ENCODE measurements at places on chromosomes 2 and 18. TPM values are rescaled to one million over a fixed set of nuclear protein-coding genes. Genes with fewer than 3 reads are reported as not detected.
A peak's percentile ranks its signal among the peaks of the same experiment; 100 is the strongest.

DNA sequence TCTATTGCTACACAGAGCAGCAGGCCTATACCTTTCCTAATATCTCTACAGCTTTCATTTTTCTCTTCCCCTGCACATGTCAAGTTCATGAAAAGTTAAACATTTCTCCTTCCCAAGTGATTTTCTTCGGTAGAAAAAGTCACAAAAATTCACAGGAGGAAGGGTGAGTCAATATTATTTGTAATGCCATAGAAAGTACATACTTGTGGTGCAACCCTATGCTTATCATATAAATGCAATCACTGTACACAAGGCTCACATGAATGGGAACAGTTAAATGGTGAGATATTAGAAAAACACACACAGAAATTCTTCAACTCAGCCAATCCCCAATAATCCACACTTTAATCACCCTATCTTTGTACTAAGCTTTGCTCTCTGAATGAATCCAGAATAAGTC, 651.6 kb downstream of the LRRTM4 start:
- no peak for DNase-seq
- H3K4me3 ChIP-seq, result no peak overlapping the region
- H3K36me3 ChIP-seq, result no peaks in the 10 kb centered on the region

GRCh38 chr2:234027641-234028040, 22.9 kb upstream of the SPP2 start:
- no peaks in the 10 kb centered on the region for H3K36me3 ChIP-seq
- peaks cover 2% of the 10 kb centered on the region for H3K27me3 ChIP-seq
- no peak overlapping the region for H3K4me3 ChIP-seq
- H3K4me1 ChIP-seq, result peaks cover 6% of the 10 kb centered on the region
- no peak for DNase-seq
- no peak overlapping the region for H3K27ac ChIP-seq

GKN2 gene
- total RNA-seq, result not detected

- no peak overlapping the region for H3K27ac ChIP-seq
- no peak for DNase-seq
- H3K36me3 ChIP-seq, result no peaks in the 10 kb centered on the region
- no peaks in the 10 kb centered on the region for H3K27me3 ChIP-seq
- H3K4me1 ChIP-seq, result no peaks in the 10 kb centered on the region
Observed at GRCh38 chr2:226877491-226877890, 41.6 kb downstream of the RHBDD1 start.

C2orf66 gene
- total RNA-seq, result 0.28 TPM

DNA sequence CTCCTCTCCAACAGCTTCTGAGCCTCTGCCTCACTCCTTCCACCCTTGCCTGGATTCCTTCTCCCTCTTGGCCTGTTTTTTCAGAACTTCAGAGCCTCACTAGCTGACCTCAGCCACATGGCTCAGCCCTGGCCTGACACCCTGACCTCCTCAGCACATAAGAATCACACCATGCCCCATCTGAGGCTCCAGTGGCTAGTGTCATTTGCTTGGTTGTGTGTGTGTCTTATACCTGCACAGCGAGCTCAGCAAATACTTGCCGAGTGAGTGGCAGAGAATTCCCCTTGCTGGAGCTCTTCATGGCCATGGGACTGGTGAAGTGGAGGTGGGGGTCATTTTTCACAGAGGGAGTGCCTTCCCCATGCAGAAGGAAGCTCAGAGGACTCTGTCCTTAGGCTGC, 70.2 kb downstream of the CELF4 start:
- H3K4me3 ChIP-seq, result no peak overlapping the region
- peaks cover 6% of the 10 kb centered on the region for H3K36me3 ChIP-seq
- H3K27me3 ChIP-seq, result no peaks in the 10 kb centered on the region
- no peak for DNase-seq
- no peak overlapping the region for H3K27ac ChIP-seq

DNA sequence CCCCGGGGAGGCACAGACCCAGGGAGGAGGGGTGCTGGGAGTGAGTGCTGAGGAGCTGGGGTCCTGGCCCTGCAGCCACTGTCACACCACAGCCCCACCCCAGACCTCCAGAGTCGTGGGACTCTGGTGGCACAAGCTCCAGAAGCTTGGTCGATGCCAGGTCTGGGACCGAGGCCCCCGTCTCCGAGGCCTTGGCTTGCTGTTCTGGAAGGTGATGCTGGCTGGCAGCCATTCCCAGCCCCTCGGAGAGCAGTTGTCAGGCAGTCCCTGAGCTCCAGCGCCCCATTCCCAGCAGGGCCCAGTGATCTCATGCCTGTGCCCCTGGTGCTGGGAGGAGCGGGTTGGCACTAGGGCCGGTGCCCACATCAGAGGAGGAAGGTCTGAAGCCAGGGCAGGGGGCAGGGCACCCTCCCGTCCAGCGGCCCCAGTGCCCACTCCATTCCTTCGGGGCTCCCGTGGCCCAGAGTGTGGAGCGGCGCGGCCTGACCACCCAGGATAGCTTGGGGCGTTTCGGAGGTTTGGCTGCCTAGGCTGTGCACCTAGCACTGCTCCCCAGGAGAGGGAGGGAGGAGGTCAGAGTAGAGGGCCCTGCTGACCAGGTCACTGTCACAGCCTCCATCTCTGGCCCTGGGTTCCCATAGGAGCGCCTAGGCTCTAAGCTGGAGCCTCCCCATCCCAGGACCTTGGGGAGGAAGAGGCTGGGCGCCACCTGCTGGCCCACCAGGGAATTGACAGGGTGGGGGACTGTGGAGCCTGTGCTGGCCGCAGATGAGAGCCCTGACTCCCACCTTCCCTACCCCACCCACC, 16.8 kb upstream of the ALPI start:
- peaks cover 11% of the 10 kb centered on the region for H3K4me1 ChIP-seq
- no peaks in the 10 kb centered on the region for H3K36me3 ChIP-seq
- no peak overlapping the region for H3K4me3 ChIP-seq
- no peak for DNase-seq
- no peak overlapping the region for H3K27ac ChIP-seq

ABCG8 gene
- 1.1 TPM for total RNA-seq

- H3K27me3 ChIP-seq, result no peaks in the 10 kb centered on the region
- peak; percentile 19 for DNase-seq
- peak overlapping the region; percentile 77 for H3K4me3 ChIP-seq
- peak overlapping the region; percentile 75 for H3K27ac ChIP-seq
Observed at GRCh38 chr2:64454386-64455332, 697 bp downstream of the LGALSL start.

DNA sequence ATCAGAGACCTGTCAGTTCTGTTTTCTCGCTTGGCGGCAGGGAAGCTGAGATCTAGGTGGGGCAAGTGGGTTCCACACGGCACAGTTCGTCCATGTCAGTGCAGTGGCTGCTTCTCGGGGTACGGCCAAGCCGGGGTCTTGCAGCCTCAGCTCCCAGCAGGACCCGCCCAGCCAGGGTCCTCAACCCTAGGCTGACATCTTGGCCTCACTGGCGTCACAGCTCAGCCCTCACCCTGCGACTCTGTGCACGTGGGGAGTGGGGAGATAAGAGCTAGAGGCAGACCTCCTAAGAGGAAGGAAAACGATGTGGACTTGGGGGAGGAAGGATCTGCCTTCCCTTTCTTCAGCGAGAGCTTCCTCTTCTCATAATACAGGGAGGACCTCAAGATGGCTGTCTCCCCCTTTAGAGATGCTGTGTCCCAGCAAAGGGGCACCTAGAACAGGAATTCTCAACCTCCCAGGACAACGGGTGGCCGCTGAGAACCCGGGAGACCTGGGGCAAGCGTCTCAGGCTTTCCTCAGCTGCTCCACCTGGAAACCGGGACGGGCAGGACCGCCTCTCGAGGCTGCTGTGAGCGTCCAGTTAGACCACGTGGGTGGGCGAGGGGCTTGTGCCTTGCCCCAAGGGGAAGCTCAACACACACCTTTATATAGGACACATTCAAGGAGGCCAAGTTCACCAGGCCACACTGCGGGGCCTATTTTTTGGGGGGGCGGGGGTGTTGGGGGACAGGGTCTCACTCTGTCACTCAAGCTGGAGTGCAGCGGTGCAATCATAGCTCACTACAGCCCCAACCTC, 23.5 kb upstream of the KLF11 start:
- no peak overlapping the region for H3K27ac ChIP-seq
- H3K27me3 ChIP-seq, result no peaks in the 10 kb centered on the region
- H3K4me3 ChIP-seq, result no peak overlapping the region
- no peaks in the 10 kb centered on the region for H3K4me1 ChIP-seq
- no peaks in the 10 kb centered on the region for H3K36me3 ChIP-seq

GRCh38 chr18:51541230-51541629, 343.7 kb upstream of the MEX3C start:
- no peaks in the 10 kb centered on the region for H3K27me3 ChIP-seq
- no peak for DNase-seq
- H3K4me1 ChIP-seq, result no peaks in the 10 kb centered on the region
- no peak overlapping the region for H3K4me3 ChIP-seq
- H3K36me3 ChIP-seq, result no peaks in the 10 kb centered on the region

DDX18 gene
- total RNA-seq, result 63.3 TPM

DNA sequence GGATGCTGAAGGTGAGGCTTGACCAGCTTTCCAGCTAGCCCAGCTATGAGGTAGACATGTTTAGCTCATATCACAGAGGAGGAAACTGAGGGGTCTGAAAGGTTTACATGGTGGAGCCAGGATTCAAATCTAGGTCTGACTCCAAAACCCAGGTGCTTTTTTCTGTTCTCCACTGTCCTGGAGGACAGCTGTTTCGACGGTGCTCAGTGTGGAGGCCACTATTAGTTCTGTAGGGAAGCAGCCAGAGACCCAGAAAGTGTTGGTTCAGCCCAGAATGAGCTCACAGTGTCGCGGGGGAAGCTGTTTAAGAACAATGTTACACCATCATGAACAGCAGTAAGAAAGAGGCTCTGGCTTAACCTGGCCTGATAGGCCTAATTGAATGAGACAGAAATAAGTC, 11.1 kb downstream of the PROC start:
- no peak overlapping the region for H3K4me3 ChIP-seq
- no peak overlapping the region for H3K27ac ChIP-seq
- H3K36me3 ChIP-seq, result peaks cover 10% of the 10 kb centered on the region
- DNase-seq, result no peak
- H3K27me3 ChIP-seq, result no peaks in the 10 kb centered on the region
- no peaks in the 10 kb centered on the region for H3K4me1 ChIP-seq

PSMA8 gene
- total RNA-seq, result not detected

- H3K4me1 ChIP-seq, result peaks cover 46% of the 10 kb centered on the region
- H3K27ac ChIP-seq, result no peak overlapping the region
- no peak overlapping the region for H3K4me3 ChIP-seq
- no peaks in the 10 kb centered on the region for H3K27me3 ChIP-seq
- H3K36me3 ChIP-seq, result no peaks in the 10 kb centered on the region
- DNase-seq, result no peak
Observed at GRCh38 chr2:230901006-230901405, 24.0 kb downstream of the GPR55 start.

- no peaks in the 10 kb centered on the region for H3K36me3 ChIP-seq
- H3K4me3 ChIP-seq, result no peak overlapping the region
- H3K4me1 ChIP-seq, result no peaks in the 10 kb centered on the region
- no peaks in the 10 kb centered on the region for H3K27me3 ChIP-seq
Observed at GRCh38 chr2:164794432-164795231, 47.0 kb downstream of the COBLL1 start.

DNA sequence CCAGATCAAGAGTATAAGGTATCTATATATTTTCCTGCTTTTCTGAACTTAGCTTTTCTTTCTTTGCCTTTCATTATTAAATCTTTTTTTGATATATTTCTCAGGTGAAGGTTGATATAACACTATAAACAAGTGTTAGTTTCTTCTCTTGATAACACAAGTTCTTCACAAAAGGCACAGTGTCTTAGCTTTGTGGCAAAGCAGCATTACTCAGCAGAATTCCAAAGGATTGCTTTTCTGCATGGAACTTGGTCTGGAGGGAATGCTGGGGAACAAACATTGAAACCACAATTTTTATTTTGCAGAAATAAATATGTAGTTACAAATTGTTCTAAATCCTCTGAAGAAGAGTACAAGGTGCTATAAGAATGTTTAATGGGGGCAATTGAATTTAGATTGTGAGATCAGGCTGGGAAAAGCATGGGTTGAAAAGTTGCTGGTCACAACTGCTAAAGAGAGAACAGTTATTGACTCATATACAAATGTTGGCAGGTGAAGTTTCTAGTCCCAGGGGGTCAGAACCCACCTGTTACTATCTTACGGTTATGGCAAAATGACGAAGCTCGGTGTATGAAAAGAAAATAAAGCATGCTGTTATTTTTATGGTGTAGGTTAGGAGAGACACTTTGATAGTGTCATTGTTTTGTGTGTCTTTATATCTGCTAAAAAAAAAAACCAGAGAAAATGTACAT, 68.2 kb downstream of the UBR3 start:
- no peak overlapping the region for H3K4me3 ChIP-seq
- no peak for DNase-seq
- no peak overlapping the region for H3K27ac ChIP-seq
- no peaks in the 10 kb centered on the region for H3K27me3 ChIP-seq
- peaks cover 3% of the 10 kb centered on the region for H3K36me3 ChIP-seq

- no peaks in the 10 kb centered on the region for H3K36me3 ChIP-seq
- no peak for DNase-seq
- no peak overlapping the region for H3K27ac ChIP-seq
- no peak overlapping the region for H3K4me3 ChIP-seq
Observed at GRCh38 chr2:2932692-2933305, 444.8 kb downstream of the EIPR1 start.

- DNase-seq, result peak; percentile 28
- no peaks in the 10 kb centered on the region for H3K27me3 ChIP-seq
- H3K36me3 ChIP-seq, result peaks cover 3% of the 10 kb centered on the region
- H3K4me1 ChIP-seq, result peaks cover 3% of the 10 kb centered on the region
- no peak overlapping the region for H3K4me3 ChIP-seq
Observed at GRCh38 chr18:2961821-2962220, 51.1 kb downstream of the LPIN2 start.

- no peaks in the 10 kb centered on the region for H3K36me3 ChIP-seq
- H3K27me3 ChIP-seq, result no peaks in the 10 kb centered on the region
- no peak overlapping the region for H3K4me3 ChIP-seq
- peak; percentile 53 for DNase-seq
- H3K4me1 ChIP-seq, result no peaks in the 10 kb centered on the region
- H3K27ac ChIP-seq, result no peak overlapping the region
Observed at GRCh38 chr18:47427923-47428637, 176.6 kb upstream of the SKOR2 start.

OR6B2 gene
- not detected for total RNA-seq

GRCh38 chr2:241620419-241620769, 16.6 kb downstream of the THAP4 start:
- peaks cover 46% of the 10 kb centered on the region for H3K36me3 ChIP-seq
- no peak overlapping the region for H3K27ac ChIP-seq
- no peak overlapping the region for H3K4me3 ChIP-seq
- peaks cover 18% of the 10 kb centered on the region for H3K4me1 ChIP-seq

RAB17 gene
- total RNA-seq, result 4.2 TPM

IL1F10 gene
- total RNA-seq, result not detected

- no peaks in the 10 kb centered on the region for H3K36me3 ChIP-seq
- H3K27me3 ChIP-seq, result no peaks in the 10 kb centered on the region
- no peak for DNase-seq
- H3K4me3 ChIP-seq, result no peak overlapping the region
- H3K4me1 ChIP-seq, result no peaks in the 10 kb centered on the region
Observed at GRCh38 chr2:176461098-176461808, 192.0 kb downstream of the MTX2 start.

- H3K4me3 ChIP-seq, result no peak overlapping the region
- no peak overlapping the region for H3K27ac ChIP-seq
- peaks cover 5% of the 10 kb centered on the region for H3K4me1 ChIP-seq
- peaks cover 21% of the 10 kb centered on the region for H3K36me3 ChIP-seq
- peak; percentile 46 for DNase-seq
- no peaks in the 10 kb centered on the region for H3K27me3 ChIP-seq
Observed at GRCh38 chr2:26462511-26463243, 15.2 kb downstream of the OTOF start.

Data from spinal cord (tissue), 10 donors.